ENCODE measurements at places on chromosomes 16 and 17.
A peak's percentile ranks its signal among the peaks of the same experiment; 100 is the strongest.

- no peak for DNase-seq
Measured at GRCh38 chr16:56849690-56850680, 15.0 kb upstream of the SLC12A3 start.

- DNase-seq, result peak; percentile 4
Measured at GRCh38 chr16:78775161-78775561, 675.7 kb downstream of the WWOX start.

DNA sequence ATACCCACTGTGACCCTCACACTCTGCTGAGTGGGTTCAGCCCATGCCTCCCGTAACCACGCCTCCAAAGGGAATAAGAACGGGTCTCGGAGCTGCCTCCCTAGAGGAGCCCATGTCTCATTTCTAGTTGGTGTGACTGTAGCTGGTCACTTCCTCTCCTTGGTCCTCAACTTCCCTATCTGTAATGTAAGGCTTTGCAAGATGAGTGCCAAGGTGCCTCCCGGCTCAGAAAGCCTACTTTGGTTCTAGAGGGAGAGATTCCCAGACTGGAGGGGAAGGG, 20.8 kb downstream of the C16orf74 start:
- no peak for DNase-seq

DNA sequence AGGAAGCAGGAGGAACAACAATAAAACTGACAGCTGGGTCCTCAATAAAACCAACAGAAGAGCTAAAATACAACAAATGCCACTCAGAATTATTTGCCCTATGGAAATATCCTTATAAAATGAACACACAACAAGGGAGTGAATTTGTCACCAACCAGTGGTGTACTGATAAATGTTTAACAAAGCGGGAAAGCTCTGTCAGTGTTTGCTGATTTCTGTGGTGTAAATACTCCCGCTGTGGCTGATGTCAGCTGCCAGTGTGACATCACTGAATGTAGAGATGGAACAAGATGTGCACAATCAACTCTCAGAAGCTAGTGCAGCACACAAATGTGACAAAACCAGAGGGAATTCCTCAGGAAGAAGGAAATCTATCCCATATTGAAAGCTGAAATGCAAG, 51.9 kb downstream of the CDYL2 start:
- no peak for DNase-seq

DNA sequence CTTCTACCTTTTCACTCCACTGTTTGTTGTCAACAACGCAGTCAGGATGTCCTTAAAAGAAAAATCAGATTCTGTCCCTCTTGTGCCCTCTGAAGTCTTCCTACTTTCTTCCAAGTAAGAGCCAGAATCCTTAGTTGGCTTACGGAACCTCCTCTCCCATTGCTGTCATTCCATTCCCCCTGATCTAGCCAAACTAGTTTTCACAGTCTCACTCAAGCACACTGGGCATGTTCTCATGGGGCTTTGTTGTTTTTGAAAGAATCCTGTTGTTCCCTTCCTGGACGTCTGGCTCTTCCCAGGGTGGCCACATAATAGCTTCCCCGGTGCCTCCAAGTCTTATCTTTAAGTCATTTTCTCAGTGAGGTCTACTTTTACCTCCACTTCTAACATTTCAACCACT, 158.6 kb upstream of the ELAC2 start:
- no peak for DNase-seq

DNA sequence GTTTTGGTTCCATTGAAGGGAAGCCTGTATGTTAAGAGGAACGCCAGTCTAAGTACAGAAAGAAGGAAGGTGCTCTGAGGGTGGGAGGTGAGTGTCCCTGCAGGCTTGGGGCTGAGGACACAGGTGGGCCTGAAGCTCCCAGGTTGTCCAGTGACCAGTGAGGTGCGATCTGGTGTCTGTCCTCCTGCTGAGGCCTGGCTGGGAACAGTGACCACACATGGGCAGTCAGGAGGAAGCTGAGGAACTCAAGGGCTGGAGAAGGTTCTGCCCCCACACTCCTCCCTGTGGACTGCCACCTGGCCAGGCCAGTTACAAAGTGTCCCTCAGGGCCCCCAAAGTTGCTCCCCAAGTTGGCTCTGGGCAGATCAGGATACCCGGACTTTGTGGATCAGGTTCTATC, 102.1 kb downstream of the N4BP1 start:
- DNase-seq, result no peak

DNA sequence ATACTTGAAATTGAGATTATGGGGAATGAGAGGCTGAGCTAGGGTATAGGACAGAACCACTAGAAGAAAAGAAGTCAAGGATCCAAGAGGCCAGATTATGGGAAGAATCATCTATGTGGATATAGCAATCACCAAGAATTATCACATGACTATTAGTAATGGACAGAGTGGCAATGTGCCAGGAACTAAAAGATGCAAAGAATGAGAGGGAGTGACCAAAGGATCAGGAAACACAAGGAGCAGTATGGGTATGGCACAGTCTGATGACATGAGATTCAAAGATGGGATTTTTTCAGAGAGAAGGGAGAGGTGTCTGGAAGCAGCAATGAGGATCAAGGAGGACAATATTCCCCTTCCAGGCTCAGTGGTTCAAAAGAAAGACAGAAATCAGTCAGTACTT, 212.2 kb downstream of the AATF start:
- DNase-seq, result no peak

GRCh38 chr16:85359147-85359822, 247.0 kb upstream of the CIBAR2 start:
- DNase-seq, result no peak

GRCh38 chr17:32854832-32855389, 22.0 kb downstream of the MYO1D start:
- DNase-seq, result no peak

GRCh38 chr17:15782866-15783265, 50.8 kb downstream of the TBC1D26 start:
- peak; percentile 30 for DNase-seq

- DNase-seq, result no peak
Measured at GRCh38 chr16:54363766-54364165, 77.2 kb upstream of the IRX3 start.

DNA sequence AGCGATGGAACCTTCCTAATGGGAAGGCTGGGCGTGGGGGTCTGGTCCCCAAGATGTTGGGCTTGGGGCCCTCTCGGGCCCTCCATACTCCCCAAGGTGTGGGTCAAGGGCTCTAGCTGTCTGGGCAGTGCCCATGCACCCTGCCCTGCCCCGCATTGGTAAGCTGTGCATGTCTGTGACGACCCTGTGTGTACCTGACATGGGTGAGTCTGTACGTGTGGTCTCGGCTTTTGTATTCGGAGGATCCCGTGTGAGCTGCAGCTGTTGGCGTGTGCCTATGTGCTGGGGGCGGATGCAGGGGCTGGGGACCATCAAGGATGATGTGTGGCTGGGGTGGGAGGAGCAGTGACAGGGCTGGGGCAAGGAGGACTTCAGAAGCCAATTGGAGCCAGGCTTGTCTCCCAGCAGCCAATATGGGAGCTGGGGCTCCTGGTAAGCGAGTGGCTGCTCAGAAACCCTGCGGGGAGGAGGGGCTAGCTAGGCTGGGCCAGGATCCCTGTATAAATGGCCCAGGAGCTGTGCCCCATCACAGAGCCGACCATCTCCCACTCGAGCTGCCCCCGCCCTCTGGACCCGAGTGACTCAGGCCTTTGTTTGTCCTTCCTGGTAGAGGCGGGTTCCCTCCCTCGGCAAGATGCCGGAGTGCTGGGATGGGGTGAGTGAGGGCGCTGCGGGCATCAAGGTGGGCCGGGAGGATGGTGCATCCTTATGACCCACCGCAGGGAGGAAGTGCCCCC, at the start of gene NDRG4:
NDRG4 (plus strand) TSS at position 529 of the 737 bp plus-strand sequence; CDS start at position 635, 106 bp downstream.
- DNase-seq, result peak; percentile 74

- no peak for DNase-seq
Measured at GRCh38 chr16:24771132-24771778, 41.8 kb downstream of the TNRC6A start.

- no peak for DNase-seq
Measured at GRCh38 chr16:79334127-79334526, 266.4 kb downstream of the MAF start.

DNA sequence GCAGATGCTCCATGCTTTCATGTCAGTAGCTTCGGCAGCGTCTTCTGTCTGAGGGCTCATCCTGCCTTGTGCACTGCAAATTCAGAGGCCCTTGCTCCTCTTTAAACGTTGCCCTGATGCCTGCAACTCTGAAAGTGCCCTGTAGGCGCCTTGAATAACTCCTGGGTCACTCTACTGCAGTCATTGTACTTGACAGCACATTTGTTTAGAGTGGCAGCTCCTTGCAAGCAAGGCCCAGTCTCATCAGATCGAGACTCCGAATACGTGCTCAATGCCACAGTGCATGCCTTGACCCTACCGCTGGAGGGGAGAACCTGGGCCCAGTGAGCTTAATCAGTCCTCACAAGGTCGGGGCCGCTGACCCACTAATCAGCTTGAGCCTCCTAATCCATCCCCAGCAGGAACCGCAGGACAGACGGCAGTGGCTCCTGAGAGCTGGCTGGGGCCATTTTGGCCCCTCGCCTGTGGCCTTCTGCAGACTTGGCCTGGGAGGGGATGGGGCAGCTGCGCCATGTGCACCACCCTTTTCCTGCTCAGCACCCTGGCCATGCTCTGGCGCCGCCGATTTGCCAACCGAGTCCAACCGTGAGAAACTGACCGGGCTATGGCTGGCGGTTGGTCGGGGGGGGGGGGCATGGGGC, at the start of gene PRCD:
PRCD (plus strand) TSS at position 414 of the 641 bp plus-strand sequence; CDS start at position 512, 98 bp downstream.
- DNase-seq, result no peak

DNA sequence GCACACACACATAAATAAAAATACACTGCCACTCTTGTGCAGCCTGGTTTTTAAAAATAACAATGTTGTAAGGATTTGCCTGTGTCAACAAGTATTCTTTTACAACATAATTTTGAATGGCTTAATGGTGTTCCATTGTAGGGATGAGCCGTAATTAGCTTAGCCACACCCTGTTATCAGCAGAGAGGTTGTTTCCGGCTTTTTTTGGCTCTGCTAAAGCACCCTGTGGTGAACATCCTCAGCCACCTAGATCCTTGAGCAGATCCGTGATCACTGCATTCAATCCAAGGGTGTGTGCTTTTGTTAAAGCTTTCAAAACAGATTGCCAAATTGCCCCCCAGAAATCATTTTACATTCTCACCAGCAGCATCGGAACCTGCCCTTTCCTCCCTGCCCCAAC, 7.0 kb downstream of the KATNB1 start:
- no peak for DNase-seq

DNA sequence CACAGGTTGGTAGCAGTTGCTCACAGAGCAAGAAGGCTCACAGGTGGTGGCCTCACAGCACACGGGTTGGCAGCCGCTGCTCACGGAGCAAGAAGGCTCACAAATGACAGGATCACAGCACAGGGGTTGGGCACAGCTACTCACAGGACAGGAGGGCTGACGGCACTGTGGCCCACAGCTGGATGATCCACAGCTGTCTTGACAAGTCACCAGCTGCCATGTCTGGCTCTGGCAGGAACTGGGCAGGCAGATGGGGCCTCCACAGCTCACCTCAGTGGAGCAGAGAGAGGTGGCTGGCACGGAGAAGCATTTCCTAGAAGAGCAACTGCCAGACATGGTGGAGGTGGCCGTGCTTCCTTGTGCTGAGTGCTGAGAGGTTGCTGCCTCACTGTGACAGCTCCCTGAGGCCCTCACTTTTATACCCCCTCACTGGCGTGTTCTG, at the start of gene KRTAP16-1:
KRTAP16-1 (minus strand) TSS at position 392 of the 442 bp plus-strand sequence; CDS start at position 336, 56 bp downstream.
- DNase-seq, result no peak

DNA sequence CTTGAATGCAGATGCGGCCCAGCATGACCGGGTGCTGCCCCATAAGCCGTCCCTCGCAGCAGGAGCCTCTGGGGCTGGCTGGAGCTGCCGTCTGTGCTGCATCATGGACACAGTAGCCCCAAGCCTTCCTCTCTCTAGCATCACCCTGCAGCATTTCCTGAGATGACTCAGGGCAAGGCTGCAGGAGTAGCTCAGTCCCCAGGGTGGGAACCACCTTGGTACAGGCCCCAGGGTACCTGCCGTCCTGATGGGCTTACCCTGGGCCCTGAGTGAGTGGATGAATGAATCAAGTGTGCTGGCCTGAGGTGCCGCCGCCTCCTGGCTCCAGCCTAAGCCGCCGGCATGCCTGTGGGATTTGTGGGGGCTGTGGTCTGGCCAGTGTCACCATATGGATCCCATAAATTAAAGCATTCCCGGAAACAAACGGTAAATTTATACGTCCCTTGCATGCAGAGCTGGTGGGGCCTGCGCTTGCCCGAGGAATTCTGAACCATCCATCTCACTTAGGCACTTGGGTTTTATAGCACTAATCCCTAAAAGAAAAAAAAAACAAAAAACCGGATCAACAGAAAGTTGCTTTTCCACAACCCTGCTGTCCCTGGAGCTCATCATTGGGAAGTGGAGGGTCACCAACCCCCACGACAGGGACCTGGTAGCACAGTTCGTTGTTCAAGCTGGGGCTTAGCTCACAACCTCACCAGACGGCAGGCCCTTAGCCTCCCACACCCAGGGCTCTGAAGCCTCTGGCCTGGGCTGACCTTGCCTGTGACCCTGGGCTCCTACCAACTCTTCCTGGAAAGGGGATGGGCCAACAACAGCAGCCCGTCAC, 242.6 kb upstream of the CIBAR2 start:
- DNase-seq, result no peak

DNA sequence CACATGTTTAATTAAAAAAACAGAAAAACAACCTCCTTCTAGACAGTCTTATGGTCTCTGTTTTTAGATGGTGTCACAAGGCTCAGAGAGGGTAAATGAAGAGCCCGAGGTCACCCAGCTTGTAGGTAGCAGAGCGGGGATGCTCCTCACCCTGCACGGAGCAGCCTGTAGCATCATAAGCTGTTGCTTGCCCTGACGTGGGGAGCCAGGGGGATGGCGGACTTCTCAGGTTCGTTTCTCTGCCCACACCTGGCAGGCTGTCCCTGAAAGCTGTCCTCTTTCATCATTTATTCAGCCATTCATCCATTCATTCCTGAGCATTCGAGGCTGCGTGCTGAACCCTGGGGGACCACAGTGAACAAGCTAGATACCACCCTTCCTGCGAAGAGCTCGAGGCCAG, 75.7 kb upstream of the KSR1 start:
- no peak for DNase-seq

- DNase-seq, result no peak
Measured at GRCh38 chr17:1180958-1181752, 1.4 kb upstream of the ABR start.

GRCh38 chr17:5281814-5282641, at the start of gene RABEP1:
RABEP1 (plus strand) TSS chr17:5282284; CDS start chr17:5282487, 203 bp downstream.
- peak; percentile 96 for DNase-seq

- DNase-seq, result no peak
Measured at GRCh38 chr17:81228834-81229665, 6.3 kb upstream of the CEP131 start.

GRCh38 chr16:10558746-10559641, 21.4 kb downstream of the EMP2 start:
- no peak for DNase-seq

GRCh38 chr16:57949595-57950238, 21.2 kb downstream of the CNGB1 start:
- DNase-seq, result no peak

- DNase-seq, result no peak
Measured at GRCh38 chr17:30961209-30962188, 9.3 kb upstream of the RNF135 start.

Data from activated naive CD8-positive, alpha-beta T cell treated with anti-CD3 and anti-CD28 coated beads for 36 hours (primary cell).